Aorta (tissue), 5 donors: ENCODE measurements at places on chromosomes 13 and 19. TPM values are rescaled to one million over a fixed set of nuclear protein-coding genes. Genes with fewer than 3 reads are reported as not detected.

GTF2F1 gene
- 35.7 TPM for total RNA-seq

GZMM gene
- total RNA-seq = 0.75 TPM

LIM2 gene
- not detected for total RNA-seq

KCTD12 gene
- total RNA-seq = 137 TPM

URAD gene
- not detected for total RNA-seq

ZNF491 gene
- 3.1 TPM for total RNA-seq

ANKRD24 gene
- total RNA-seq = 0.29 TPM

PSMC4 gene
- total RNA-seq = 66.8 TPM

KCNN4 gene
- total RNA-seq = 4.3 TPM

ZNF681 gene
- 0.91 TPM for total RNA-seq

LENG9 gene
- total RNA-seq = 7.4 TPM

ARHGAP33 gene
- 12.3 TPM for total RNA-seq

KATNAL1 gene
- 37.1 TPM for total RNA-seq

ACTL9 gene
- total RNA-seq = not detected

KISS1R gene
- total RNA-seq = not detected

SLC1A6 gene
- not detected for total RNA-seq

ABHD13 gene
- 11.1 TPM for total RNA-seq

TRPC4 gene
- total RNA-seq = 4.3 TPM

CATSPERD gene
- not detected for total RNA-seq

ZNF296 gene
- total RNA-seq = 0.45 TPM
